EH (cell line): ENCODE measurements at places on chromosomes 1 and 21.

- no peak for DNase-seq
These were observed 81.9 kb upstream of the ARTN start for GRCh38 chr1:43851561-43852338.

DNA sequence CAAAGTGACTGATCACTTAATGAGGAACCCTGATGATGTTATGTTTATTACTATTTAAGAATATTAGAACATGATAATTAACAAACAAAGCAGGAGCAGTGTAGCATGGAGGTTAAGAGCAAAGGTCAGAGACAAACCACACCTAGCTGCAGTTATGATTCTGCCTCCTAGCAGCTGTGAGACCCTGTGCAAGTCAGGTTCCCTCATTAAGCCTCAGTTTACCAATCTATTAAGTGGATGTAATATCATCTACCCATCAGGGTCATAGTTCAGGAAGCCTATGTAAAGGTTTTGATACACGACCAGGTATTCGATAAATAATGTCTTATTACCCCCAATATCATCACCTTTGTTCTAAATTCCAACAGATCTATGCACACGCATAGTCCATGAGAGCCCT, 32.0 kb downstream of the DUSP10 start:
- DNase-seq, result no peak

DNA sequence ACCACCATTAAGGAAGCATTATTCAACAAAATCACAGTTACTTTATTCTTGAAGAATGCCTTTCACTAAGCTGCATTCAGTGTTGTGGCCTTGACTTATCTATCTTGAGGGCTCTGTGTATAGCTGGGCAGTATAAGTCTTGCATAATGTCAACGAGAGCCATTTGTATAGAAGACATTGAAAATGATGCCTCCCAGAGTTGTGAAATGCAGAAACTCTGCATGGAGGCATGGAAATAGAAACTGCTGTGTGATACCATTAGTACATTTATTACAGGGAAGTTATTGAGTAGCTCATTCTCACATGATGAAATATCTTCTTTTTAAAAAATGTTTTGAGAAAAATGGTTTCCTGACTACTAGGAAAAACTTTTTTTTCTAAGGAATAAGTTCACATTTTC, 111.4 kb upstream of the SNX7 start:
- DNase-seq, result no peak

GRCh38 chr1:109659997-109660690, 4.2 kb downstream of the GSTM4 start:
- DNase-seq, result no peak

GRCh38 chr1:227895828-227896685, 51.7 kb downstream of the WNT9A start:
- peak; percentile 59 for DNase-seq

GRCh38 chr1:7888248-7889081, 35.6 kb upstream of the UTS2 start:
- DNase-seq, result peak; percentile 5

DNA sequence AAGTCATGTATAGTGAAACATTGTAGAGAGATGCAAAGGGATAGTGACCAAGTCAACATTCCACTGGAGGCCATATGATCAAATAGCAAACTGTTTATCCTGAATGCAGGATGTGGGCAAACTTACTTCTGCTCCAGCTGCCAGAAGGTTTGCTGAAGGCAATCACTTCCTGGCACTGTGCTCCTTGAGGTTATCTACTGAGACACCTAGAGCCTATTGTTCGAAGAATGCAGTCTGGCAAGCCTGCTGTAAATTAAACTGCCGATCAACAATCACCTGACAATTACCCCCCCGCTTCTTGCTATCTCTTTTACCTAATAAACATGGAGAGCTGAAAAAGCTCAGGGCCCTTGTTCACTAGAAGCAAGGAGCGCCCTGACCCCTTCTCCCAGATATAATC, 139.4 kb upstream of the B3GALT2 start:
- DNase-seq, result peak; percentile 48

- no peak for DNase-seq
These were observed 673.6 kb upstream of the USP24 start for GRCh38 chr1:55888685-55889317.

GRCh38 chr1:231610388-231610787, 16.2 kb upstream of the DISC1 start:
- no peak for DNase-seq

DNA sequence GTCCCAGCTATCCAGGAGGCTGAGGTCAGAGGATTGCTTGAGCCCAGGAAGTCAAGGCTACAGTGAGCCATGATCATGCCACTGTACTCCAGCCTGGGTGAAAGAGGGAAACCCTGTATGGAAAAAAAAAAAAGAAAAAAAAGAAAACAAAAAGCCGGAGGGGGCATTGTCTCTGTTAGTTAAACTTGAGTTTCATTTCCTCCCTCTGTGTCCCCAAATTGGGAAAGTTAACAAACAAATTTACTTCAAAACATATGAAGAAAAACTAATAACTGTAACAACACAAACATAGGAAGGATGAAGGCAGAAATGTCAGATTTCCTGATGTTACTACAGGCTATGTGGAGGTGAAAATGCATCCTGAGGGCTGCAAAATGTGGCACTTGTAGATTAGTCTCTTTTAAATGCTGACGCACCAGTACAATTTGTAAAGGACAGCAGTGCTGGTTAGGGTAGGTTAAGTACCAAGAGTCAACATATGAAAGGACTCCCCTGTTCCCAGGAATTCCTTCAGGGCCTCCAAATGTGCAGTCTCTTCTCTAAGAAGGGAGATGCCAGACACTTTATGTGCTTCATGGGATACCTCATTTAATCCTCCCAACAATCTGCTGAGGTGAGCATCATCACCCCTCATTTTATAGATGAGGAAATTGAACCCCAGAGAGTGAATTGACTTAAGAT, 52.9 kb downstream of the DEGS1 start:
- DNase-seq, result no peak

- DNase-seq, result no peak
These were observed 20.8 kb downstream of the FAM177B start for GRCh38 chr1:222757646-222758268.

- DNase-seq, result peak; percentile 54
These were observed 659 bp downstream of the FAF1 start for GRCh38 chr1:50959303-50959912.

- no peak for DNase-seq
These were observed 12.6 kb downstream of the B3GALT5 start for GRCh38 chr21:39625211-39625895.

DNA sequence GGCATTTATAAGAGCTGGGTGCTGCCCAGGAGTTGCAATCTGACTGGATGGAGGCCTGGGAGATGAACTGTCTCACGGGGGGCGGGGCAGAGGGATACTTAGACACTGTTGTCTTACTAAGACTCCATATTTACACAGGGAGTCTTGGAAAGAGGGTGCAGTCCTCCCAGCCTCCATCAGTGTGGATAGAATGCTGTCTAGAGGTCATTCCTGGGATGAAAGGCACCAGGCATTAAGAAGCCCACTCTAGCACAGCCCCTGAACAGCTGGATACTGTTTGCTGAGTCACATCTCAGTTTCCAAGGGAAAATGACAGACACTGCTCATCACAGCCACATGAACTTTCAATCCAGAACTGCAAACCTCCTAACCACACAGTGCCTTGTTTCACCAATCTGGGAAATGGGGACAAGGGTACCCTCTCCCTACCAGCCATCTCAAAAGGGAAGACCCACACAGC, 43.3 kb downstream of the SSBP3 start:
- DNase-seq, result peak; percentile 44

DNA sequence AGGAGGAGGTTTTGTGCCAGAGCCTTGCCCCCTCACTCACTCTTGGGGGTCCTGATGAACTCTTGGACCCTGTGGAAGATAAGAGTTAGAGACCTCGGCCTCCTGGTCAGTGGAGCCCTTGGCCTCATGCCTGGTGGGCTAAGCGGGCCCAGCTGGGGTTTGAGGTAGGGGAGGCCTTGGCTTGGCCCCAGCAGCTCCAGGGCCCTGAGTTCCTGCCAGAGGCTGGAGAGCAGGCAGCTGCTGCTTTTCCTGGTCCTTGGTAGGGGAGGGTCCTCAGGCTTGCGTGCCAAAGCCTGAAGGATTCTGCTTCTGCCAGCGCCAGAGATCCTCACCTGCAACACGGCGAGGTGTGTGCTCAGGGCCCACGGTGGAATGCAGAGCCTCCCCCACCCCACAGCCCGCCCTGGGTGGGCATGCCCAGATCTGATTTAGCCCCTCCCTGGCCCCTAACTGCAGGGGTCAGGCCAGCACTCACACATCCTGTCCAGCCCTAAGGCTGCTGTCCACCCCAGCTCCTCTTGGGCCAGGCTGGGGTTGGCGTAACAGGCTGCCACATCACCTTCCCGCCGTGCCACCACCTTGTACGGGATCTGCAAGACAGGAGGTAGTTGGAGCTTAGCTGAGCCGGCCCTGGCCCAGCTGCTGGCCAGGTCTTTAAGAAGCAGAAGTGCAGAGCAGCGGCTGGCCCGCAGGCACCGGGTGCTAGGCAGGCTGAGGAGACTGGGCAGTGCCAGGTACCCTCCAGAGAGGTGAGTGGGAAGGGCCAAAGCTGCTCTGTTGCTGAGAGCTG, 4.7 kb downstream of the GALE start:
- DNase-seq, result no peak

DNA sequence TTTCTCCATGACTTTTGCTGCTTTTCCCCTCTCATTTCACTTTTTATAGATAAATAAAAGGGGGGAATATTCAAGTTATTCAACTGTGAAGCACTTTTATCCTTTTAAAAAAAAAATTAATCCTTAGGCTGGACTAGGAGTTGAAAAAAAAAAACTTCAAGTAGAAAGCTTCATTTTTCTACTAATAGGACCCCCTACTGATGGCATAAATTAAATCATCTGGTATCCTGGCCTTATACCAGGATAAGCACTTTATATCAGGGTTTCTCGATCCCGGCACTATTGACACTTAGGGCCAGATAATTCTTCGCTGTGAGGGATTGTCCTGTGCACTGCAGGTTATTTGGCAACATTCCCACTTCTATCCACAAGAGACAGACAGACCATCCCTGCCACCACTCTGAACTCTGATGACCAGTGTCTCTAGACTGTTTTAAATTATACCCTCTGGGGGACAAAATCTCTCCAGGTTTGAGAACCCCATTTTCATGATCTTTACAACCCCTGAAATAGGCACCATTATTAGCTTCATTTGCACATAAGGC, 17.6 kb downstream of the USP33 start:
- no peak for DNase-seq

GRCh38 chr1:192303029-192303428, 13.8 kb upstream of the RGS21 start:
- DNase-seq, result no peak

DNA sequence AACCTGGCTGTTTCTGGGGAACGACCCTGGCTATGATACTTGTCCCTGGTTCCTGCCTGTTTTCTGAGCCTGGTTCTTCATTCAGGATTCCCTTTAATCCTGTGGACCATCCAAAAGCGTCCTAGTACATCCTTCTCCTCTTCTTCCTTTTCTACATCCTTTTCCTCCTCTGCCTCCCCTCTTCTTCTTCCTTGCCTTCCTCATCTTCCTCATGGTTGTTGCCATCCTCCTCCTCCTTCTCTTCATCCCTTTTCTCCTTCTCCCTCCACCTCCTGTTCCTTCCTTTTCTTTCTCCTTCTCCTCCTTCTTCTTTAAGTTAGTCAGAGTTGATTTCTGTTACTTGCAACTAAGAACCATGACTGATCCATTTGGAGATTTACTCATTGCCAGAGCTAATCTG, 197.8 kb downstream of the FOXD2 start:
- no peak for DNase-seq

GRCh38 chr1:98055457-98055856, 134.6 kb upstream of the DPYD start:
- no peak for DNase-seq

- no peak for DNase-seq
These were observed 3902.5 kb downstream of the SRGAP2C start for GRCh38 chr1:125087247-125087646.

GRCh38 chr1:145918992-145919939, 749 bp upstream of the PEX11B start:
- DNase-seq, result peak; percentile 57

DNA sequence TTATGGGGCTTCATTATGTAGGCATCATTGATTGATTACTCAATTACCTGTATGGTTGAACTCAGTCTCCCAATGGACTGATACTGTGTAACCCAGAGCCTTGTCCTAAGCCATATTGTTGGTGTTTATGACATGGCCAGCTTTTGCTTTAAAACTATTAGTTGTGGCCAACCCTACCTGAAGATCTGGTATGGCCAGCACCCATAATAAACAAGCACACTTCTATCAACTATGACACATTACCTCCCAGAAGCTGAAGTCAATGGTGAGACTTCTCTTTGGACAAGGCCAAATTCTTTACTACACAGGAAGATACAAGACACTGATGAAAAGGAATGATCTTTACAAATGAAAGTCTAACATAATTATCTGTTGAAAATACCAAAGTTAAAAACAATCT, 28.8 kb downstream of the MAN1A2 start:
- no peak for DNase-seq

DNA sequence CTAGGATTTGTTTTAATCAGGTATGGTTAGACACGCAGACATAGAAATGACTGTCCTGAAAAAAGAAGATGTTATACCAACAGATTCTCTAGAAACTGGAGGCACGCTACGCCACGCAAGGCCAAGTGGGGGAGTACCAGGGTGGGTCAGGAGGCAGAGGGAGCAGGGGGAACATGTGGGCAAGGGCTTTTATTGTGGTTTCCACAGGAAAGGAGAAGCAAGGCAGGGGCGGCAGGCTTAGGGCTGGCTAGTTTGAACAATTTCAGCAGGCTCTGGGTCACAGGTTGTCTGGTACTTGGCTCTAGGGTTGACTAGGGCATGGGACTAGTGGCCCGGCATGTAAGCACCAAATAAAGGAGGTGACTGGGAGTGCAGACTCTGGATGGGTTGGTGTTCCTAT, 7.2 kb downstream of the MTARC2 start:
- no peak for DNase-seq

- DNase-seq, result no peak
These were observed 5.2 kb downstream of the DMRTA2 start for GRCh38 chr1:50417946-50418599.

GRCh38 chr1:201740086-201740541, 88.8 kb upstream of the IPO9 start:
- no peak for DNase-seq

DNA sequence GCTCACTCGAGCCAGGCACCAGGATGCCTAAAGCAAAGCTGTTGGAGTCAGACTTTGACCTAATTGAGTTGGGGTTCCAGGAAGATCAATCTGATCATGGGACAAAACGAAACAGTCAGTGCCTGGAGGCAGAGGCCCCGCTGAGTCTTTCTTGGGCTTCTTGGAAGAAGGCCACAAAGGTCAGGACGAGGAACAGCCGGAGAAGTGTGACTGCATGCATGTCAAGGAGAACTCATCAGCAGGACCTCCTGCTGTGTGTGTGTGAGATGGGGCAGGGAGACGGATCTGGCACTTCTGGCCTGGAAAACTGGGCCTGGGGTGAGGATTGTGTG, 190.8 kb downstream of the CAMTA1 start:
- DNase-seq, result no peak

DNA sequence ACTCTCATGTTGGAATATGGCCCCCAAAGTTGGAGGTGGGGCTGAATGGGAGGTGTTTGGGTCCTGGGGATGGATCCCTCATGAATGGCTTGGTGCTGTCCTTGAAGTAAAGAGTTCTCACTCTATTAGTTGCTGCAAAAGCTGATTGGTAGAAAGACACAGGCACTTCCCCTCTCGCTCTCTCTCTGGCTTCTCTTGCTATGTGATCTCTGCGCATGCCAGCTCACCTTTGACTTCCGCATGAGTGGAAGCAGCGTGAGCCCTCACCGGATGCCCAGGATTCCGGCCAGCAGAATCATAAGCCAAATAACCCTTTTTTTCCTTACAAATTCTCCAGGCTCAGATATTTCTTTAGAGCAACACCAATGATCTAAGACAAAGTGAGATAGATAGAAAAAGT, 20.9 kb upstream of the CCSAP start:
- DNase-seq, result no peak
